ENCODE measurements at places on chromosomes 6 and 20. TPM values are rescaled to one million over a fixed set of nuclear protein-coding genes. Genes with fewer than 3 reads are reported as not detected.

Gene PLCB4
- total RNA-seq: 0.29 TPM

Gene CNPY3
- 27.7 TPM for total RNA-seq

Gene DXO
- total RNA-seq: 11.5 TPM

Gene ERMARD
- 11.1 TPM for total RNA-seq

Gene PPP1R11
- 30.6 TPM for total RNA-seq

Gene LY6G6F
- total RNA-seq: not detected

Gene SLC13A3
- 2.5 TPM for total RNA-seq

All from cardiac ventricle fibroblast (primary cell).